ENCODE measurements at places on chromosomes 6 and 20.

- DNase-seq, result no peak
Measured at GRCh38 chr6:23533944-23534343, 592.1 kb upstream of the NRSN1 start.

DNA sequence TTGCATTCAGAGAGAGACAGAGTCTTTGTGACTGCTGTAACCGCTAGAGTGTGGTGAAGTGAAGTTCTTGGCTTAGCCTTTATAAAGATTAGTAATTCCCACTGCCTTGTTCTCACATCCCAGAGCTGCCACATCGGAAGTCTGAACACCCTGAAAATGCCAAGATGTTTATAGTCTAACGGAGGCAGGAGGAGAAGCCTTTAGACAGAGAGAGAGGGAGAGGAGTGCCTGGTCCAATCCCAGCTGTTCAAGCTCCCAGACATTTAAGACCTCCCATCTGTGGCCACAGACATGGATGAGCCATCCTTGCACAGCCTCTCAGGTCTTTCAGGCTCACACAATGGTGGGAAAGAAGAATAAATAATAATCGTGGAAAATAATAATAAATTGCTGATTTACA is 1422.8 kb upstream of the EYS start:
- no peak for DNase-seq

GRCh38 chr6:147077251-147077650 is 127.0 kb upstream of the STXBP5 start:
- DNase-seq, result no peak

DNA sequence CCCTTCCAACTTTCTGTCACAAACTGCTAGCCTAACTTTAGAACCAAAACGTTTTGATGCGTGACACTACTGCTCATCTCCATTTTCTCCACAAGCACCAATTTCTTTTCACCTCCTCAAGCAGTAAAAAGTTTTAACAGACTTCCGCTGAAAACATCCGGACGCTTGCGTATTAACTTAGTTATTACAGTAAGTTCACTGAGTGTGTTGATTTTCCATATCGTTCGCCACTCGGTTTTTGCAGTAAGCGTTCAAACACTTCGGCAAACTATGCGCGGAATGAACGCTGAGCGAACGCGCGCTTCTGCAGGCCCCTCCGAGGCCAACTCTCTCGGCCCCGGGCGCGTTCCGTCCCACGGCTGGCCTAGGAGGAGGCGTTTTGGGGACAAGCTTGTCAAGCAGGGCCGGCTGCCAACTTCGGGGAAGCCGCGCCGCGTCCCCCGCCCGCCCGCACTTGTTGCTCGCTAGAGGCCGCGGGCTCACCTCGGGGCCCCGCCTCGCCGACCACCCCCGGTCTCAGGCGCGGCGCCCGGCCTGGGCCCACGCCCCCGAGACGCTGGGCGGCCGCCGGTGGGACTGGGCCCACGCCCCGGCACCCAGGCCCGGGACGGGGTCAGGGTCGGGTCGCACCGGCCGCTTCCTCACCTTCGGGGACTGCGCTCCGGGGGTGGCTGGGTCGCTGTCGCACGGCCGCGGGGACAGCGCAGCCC is 945 bp downstream of the PHF10 start:
- peak; percentile 36 for DNase-seq

DNA sequence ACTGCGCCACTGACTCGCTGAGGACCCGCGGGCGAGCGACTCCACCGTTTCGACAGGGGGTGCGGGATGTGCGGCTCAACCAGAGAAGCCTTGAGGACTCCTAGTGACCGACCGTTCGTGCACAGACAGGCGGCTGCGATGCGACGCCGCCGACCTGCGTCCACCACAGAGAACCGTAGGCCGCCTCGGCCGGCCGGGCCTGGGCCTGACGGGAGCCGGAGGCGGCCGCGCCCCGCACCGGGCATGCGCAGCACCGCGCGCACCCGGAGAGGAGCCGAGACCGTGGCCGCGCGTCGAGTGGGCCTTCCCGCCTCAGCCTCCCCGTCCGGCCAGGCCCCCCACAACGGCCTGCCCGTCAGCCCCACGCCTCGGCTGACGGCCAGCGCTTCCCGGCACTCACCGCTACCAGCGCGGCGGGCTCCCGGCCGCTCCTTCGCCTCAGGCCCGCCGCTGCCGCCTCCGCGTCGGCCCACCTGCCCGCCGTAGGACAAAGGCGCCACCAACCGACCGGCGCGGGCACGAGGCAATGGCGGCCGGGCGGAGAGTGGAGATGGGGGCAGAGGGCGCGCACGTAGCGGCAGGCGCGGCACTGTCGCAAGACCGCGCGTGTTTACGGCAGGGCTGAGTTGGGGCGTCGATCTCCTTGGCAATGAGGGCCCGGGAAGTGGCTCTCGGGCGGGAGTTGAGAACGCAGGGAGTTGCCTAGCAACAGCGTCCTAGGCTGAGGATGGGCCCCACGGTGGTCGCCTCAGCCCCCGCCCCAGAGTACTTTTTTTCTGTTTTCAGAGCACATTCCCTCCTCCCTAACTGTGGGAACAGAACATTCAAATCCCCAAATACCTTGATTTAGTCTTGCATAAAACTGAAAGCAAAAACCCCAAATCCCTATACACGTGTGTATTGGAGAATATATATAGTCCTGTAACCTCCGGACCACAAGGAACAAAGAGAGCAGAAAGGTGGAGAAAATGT is at the start of gene NCOA5:
NCOA5 (minus strand) TSS at position 546 of the 972 bp plus-strand sequence. CDS start 10,538 bp downstream, outside the sequence.
- peak; percentile 84 for DNase-seq

GRCh38 chr6:33993653-33994471 is 152.0 kb downstream of the GRM4 start:
- DNase-seq, result no peak

DNA sequence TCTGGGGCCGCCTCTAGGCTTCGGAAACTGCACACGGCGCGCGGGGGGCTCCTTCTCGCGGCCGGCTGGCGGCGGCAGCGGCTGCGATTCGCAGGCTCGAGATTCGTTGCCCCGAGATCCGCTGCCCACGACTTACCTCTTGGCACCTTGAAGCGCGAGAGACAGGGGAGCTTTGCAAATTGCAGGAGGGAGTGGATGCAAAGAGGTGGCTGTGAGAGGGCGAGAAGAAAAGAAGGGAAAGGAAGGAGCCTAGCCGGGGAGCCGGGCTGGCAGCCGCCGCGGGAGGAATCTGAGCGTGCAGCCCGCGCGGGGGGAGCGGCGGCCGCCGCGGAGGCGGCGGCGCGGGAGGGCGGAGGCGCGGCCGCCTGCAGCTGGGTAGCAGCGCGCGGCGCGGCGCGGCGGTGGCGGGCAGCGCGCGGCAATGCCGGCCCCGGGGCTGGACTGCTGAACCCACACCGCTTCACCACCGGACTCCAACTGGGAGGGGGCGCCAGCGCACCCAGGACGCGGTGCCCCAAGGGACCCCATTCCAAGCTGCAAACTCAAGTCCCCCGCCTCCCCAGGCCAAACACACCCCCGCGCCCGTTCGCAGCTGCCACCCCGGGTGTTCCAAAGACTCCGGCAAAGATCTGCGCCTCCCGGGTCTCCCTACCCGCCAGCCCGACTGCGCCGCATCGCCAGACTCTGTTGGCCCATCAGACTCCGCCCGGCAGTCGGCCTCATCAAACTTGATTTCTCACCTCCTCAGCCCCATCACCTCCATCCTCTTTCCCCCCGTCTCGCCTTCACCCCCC is 44.2 kb upstream of the SUPT3H start:
- no peak for DNase-seq

Measured in stimulated activated CD8-positive, alpha-beta memory T cell treated with anti-CD3 and anti-CD28 coated beads, Interleukin-7, amount 100 ng/mL, for 1 hour (primary cell).